ENCODE measurements at places on chromosomes 7 and 10.

GRCh38 chr10:132746801-132747625 is 38.9 kb downstream of the NKX6-2 start:
- no peak for DNase-seq

- DNase-seq: no peak
Measured at GRCh38 chr7:137443616-137444015, 100.1 kb upstream of the PTN start.

GRCh38 chr10:44725404-44725803 is 185.7 kb upstream of the TMEM72 start:
- no peak for DNase-seq

- peak; percentile 21 for DNase-seq
Measured at GRCh38 chr7:22726907-22727713, at the start of gene IL6. TSS of gene IL6 (plus strand) at chr7:22727200. CDS start at chr7:22727263, 63 bp downstream.

DNA sequence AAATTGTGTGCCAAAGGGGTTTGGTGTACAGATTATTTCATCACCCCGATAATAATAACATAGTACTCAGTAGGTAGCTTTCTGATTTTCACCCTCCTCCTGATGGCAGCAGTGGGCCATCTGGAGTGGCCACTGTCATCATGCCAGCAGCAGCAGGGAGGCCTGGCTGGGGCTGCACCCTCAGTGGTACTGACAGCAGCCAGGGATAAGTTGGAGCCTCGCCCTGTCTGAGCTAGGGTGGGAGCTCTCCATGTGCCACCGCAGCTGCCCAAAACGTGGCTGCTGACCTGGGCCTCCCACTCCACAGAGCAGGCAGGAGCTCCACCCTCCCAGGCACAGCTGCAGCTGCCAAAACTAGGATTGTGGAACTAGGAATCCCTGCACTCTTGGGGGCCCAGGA is 700.8 kb upstream of the KCND2 start:
- no peak for DNase-seq

DNA sequence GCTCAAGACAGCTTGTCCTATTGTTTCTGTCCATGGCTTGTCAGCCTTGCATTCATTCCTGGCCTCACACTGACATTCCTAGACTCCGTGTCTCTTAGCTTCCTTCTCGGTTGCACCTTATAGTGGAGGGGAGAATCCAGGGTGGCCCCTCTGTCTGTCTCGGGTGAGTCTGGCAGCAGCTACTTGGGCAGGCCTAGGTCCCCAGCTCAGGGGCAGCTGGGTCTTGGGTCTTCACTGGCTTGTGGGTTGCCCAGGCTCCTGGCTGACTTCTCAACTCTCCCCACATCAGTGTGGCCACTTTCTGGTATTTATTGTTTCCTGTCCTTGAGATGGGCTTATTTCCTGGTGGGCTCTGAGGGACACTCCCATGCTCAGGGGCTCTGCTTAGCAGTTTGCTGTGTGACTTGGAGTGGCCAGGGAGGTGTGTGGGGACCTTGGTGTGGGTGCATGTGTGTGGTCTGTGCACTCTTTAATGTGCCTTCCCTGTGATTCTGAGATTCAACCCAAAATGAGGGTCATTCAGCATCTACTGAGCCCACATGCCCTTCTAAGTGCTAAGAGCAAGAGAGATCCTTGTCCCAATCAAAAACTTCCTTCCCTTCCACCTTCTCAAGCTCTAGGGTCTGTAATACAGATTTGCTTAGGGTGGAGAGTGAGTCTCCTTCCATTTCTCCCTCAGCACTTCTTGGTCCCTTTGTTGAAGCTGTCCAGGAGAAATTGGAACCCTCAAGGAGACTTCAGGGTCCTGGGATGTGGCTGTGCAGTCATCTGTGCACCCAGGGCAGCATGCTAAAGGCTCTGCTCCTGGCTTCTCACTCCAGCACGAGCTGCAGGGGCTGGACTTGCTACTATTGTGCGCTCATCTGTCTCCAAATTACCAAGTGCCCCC is 20.1 kb downstream of the UPP1 start:
- no peak for DNase-seq

DNA sequence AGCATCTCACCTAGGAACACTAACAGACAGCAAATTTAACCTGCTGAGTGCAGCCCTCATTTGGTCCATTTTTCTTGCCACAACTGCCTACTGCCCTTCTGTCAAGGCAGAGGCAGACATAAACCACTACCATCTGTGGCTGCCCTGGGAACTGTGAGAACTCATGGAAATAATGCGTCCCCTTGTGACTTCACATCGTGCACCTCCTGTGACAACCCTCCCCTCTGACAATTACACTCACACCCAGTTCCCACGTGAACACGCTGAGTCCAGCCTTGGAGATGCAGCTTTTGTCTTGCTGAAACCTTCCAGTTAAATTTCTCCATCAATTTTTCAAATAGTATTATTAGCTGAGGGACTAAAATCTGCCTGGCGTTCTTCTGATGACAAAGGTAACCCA is 193.1 kb upstream of the KLF14 start:
- no peak for DNase-seq

DNA sequence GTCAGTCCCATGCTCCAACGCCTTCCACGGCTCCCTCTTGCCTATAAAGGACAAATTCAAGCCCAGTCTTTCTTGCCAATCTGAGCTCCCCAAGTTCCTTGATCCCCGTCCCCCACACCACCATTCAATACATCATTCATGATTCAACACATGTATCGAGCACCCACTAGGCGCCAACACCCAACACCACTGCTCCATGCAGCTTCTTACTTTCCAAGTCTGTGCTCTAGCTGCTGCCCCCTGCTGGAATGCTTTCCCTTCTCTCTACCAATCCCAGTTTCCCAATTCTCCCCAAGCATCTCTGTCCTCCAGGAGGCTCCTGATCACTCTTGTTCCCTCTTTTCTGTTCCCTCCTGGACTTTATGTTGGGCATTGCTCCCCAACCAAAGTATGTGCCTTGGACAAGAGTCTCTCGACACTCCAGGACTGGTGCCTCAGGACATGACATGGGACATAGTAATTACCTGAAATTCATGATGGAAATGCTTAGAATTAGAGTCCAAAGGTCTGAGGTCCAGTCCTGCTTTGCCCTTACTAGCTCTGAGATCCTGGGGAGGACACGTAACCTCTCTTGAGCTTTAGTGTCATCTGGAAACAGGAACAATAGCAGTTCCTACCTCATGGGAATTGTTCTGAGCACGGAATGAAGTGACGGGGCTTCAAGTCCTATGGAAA is 172.7 kb downstream of the NEURL1 start:
- no peak for DNase-seq

DNA sequence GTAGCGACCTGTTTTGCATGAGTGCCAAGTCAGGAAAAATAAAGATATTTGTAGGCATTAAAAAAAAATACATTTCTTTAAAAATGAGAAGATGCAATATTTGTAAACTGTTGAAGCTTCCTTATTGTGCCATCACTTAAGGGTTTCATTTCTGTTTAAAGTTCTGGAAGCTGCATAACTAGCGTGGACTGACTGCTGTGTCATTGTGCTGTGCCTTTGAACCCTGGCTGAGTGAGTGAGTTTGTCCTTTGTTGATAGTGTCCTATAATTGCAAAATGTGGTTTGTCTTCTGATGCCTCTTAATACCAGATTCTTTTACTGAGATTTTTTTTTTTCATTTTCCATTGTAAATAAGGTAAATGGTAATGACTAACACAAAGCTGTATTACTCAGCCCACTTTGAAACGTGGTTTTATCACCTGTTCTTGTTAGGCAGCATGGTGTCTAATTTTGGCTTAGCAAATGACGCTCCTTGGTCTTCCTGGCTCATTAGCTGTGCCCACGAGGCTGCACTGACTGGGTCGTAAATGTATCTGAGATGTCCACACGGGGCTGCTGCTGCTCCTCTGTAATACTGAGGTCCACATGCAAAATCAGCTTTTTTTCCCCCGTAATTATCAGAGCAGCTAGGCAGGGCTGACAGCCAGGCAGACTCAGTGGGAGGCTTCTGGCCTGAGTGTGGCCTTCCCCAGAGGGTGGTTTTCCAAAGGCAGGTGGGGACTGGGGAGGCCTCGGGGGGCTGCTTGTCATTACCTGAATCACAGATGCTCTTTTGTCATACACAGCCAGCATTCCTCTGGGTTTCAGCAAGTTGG is 14.8 kb downstream of the ZSCAN25 start:
- DNase-seq: no peak

GRCh38 chr7:116630932-116631671 is 40.9 kb upstream of the MET start:
- DNase-seq: no peak

GRCh38 chr7:6487184-6487545 is 39.4 kb upstream of the DAGLB start:
- DNase-seq: no peak

DNA sequence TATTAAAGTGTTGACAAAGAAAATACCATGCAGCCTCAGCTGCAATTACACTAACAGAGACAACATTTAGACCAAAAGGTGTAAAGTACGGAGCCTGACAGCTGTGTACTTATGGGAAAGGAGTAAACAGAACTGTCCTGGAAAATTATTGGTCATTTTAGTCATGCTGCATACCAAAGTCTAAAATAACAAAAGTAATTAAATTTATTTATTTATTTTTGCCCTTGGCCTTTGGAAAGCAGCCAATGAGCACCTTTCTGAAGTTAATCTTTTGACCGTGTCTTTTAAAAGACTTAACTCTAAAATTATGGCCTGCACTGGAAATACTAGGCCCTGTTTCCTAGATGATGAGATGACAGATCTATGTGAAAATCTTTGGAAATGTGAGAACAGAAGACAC is 597.6 kb downstream of the NXPH1 start:
- DNase-seq: no peak

- no peak for DNase-seq
Measured at GRCh38 chr10:100041306-100042002, 31.7 kb upstream of the DNMBP start.

DNA sequence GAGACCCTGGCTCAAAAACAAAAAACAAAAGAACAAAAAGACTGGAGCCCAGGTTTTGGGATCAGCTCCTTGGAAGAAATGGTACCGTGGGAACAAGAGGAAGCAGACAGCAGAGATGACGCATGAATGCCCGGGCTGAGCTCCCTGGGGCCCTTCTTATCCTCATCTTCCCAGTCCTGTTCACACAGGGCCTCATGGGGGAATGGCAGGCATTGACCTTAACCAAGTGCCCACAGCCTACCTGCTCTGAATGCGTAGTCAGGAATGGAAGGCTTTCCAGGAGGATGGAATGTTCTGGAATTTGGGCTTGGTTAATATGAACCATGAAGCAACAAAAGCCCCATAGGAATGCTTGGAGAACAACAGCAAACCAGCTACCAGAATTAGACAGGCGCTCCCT is 154.7 kb downstream of the PRPF18 start:
- no peak for DNase-seq

- DNase-seq: no peak
Measured at GRCh38 chr10:121610798-121611323, 12.6 kb upstream of the FGFR2 start.

DNA sequence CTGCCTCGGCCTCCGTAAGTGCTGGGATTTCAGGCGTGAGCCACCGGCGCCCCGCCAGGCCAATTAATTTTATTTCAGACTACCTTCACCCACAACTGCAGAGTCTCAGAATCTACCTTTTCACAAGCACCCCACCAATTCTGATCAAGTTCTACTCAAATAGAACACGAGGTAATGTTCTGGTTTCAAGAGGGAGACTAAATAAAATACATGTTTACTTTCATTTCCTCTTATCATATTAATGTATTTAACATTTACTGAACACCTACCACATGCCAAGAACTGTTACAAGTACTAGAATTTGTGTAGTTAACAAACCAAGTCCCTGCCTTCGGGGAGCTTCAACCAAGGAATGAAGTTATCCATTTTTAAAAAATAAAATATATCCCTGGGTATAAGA is 25.5 kb upstream of the RGS10 start:
- no peak for DNase-seq

Data from activated T-cell treated with anti-CD3 and anti-CD28 coated beads, Interleukin-2, amount 50 U/mL, for 1 hour (primary cell).